ENCODE measurements at places on chromosomes 3 and 15. TPM values are rescaled to one million over a fixed set of nuclear protein-coding genes. Genes with fewer than 3 reads are reported as not detected.

GRCh38 chr3:110814170-110815007 is 257.2 kb upstream of the NECTIN3 start:
- DNase-seq, result no peak

DNA sequence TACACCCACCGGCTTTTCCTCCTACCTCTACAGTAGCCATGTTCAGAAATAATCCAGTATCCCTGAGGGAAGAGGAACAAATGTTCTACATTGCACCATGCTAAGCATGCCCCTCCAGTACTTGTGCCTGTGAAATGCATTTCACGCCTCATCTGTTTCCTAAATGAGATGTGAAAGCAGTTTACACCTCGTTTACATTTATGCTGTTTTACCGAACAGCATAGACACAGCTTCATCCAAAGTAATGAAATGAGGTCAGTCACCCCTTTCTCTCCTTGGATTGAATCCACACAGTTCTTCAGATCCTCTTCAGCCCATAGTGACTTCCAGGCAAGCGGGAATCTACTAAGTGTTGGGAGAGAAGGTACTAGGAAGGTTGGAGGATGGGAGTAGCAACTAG is 514.3 kb downstream of the PDCD6IP start:
- DNase-seq, result no peak

DNA sequence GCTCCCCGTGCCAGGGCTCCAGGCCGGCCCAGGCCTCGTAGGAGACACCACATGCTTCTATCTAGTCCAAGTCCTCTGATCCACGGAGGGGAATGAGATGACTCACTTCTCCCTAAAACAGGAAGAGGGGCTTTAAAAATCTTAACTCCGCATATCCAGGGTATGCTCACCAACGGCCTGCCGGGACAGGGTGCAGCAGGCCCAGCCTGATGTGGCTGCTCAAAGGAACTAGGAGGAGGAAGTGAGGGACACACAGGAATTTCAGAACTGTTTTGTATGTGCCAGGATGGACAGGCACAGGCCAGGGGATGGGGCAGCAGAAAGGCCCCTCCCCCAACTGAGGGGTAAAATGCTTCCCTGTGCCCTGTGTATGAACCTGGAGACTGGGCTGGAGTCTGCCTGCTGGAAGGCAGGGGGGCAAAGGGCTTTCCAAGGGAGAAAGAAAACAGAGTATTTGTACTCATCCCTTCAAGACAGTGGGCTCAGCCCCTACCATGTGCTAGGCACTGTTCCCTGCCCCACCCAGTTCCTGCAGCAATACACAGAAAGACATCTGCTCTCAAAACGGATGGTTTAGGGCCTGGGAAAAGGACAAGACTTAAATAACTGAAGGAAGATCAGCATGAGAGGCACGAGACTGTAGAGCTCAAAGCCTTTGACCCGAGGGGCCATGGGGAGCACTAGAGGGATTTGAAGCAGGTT is 22.1 kb downstream of the CHDH start:
- no peak for DNase-seq

GRCh38 chr15:96342406-96343112 is 12.1 kb downstream of the NR2F2 start:
- no peak for DNase-seq

DNA sequence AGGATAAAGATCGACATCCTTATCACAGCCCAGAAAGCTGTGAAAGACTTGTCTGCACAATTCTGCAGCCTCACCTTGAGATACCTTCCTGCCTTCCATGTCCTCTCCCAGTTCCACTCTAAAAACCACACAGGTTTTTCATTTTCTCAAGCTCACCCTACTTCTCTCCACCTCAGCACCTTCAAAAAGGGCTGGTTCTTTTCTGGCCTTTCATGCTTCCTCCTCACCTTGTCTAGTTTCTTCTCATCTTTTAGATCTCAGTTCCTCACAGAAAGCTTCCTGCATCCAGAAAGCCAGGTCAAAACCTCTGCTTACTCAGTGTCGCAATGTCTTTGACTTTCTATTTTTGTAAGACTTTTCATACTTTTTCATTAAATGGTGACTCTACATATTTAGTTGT is 140.2 kb upstream of the STT3B start:
- DNase-seq, result no peak

DNA sequence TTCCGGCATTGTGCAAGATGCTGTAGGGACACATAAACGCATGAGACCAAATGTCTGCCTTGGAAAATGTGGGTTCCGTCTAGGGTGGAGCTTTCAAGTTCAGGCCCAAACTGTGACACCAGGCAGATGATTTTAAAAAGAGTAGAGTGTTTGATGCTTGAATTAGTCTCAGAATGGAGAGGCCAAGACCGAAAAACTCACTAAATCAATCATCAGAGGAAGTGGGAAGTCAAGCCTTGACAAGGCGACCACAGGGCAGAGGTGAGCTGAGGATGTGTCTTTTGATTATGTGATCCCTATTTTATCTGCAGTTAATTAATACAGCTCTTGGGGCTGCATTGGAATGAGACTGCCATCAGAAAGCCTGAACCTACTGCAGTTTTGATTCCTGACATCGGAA is 275.4 kb downstream of the ABHD5 start:
- DNase-seq, result no peak

- no peak for DNase-seq
Measured at GRCh38 chr3:55480911-55481743, 6.0 kb downstream of the WNT5A start.

EPHB3 gene
- polyA plus RNA-seq, result 35.0 TPM

- DNase-seq, result no peak
Measured at GRCh38 chr3:55484191-55484689, 2.9 kb downstream of the WNT5A start.

DNA sequence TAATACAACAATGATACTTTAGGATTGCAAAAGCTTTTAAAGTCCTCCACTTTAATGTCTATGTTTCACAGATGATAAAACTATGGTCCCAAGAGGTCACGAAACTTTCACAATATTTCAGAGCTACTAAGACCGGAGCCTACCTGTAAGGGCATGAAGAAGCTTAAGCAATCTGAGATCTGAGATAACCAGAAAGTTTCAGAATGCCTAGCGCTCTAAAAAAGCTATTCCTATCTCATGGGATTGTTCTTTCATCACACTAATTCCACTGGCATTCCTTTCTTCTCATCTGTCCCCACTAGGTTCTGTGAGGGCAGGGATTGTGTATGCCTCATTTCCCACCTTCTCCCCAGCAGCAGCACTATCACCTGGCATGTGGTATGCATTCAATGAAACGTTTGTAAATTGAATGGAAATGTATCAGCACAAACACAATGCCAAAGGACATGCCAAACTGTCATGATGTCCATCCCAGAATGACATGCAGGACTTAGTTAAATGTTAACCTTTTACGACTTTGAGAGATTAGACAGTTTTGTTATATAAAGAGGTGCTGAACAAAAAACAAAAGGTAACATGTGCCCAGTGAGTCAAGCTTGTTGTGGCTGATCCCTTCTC is 104.7 kb upstream of the NR2F2 start:
- no peak for DNase-seq

DNA sequence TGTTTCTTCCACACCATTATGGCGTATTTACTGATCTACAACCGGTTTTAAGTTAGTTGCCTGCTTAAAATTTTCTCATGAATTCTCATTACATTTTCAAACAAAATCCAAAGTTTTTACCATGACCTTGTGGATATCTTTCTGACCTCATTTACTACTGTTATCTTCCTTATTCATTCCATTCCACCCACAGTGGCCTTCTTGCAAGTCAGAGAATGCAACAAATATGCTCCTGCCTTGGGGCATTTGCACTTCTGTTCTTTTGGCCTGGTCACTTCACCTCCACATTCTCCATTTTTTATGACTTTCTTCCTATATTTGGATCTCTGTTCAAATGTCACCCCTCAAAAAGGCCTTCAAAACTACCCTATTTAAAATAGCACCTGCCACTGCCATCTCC is 8.8 kb upstream of the SLC15A2 start:
- DNase-seq, result no peak

DNA sequence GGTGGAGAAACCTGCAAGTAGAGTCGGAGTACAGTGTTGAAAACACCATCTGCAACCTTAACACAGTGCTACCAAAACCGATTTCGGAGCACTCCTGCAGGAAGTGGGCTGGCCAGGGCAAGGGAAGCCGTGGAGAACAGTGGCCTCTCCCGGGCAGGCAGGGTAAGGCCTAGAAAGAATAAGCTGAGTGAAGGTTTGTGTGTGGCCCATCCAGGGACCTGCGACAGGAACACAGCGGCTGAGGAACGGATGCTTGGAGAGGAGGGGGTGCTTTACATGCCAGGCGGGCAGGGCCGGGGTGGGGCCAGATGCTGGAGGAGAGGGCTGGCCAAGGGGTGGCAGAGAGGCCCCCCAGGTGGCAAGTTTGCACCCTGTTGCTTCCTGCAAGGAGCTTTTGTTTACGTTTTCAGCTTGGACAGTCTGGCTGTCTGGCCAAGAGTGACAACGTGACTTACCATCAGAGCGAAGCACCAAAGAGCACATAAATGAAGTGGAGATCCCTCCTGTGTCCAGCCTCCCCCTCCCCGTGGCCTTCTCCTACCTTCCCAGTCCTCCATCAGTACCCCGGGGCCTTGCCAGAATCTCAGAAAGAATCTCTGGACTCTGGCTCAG is 156.5 kb downstream of the PGPEP1L start:
- peak; percentile 71 for DNase-seq

GRCh38 chr3:191070201-191070600 is 128.8 kb upstream of the OSTN start:
- no peak for DNase-seq

DNA sequence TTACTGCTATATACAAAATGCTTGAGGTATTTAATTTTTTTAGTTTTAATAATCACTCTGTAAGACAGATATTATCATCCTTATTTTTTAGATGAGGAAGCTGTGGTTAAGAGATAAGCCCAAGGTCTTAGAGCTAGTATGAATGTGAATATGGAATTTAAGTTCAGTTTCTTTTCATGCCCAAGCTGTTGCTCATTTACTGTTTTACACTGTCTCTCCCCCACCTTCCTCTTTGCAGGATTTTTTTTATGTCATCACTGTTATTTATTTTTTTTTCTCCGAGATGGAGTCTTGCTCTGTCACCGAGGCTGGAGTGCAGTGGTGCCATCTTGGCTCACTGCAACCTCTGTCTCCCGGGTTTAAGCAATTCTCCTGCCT is 22.5 kb downstream of the MAP2K5 start:
- no peak for DNase-seq

- DNase-seq, result no peak
Measured at GRCh38 chr3:71228156-71228866, 355.2 kb downstream of the FOXP1 start.

FAM3D gene
- polyA plus RNA-seq, result 1.8 TPM

DNA sequence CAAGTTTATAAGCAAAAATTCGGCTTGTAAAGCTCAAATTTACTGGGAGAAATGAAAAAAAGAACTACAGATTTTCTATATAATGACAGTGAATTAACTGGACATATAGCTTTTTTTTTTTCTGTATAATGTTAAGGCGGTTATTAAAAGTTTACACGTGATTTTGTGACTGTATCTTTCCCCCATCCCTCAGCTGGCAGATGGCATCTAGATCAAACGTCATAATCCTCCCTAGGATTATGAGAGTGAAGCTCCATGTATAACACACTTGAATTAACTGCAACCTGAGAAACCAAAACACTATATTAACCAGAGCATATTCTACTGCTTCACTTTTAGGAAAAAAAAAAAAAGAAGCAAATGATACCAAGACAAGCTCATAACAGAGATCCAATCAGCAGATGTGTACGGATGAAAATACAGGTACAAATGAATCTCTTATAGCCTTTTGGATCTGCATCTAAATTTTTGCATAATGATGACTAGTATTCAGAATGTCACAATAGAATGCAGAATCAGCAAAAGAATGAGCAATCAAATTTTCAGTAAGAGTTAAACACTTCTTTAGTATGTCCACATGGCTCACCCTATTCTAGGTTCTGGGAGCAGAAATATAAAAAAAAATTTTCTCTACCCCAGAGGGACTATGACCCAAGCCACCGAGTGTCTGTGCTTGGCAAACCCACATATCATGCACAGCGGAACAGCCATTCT is 12.4 kb downstream of the MOBP start:
- DNase-seq, result no peak

- DNase-seq, result no peak
Measured at GRCh38 chr15:98586066-98586465, 62.3 kb upstream of the IGF1R start.

- DNase-seq, result no peak
Measured at GRCh38 chr3:61356685-61357084, 105.4 kb upstream of the FHIT start.

GPR62 gene
- 0.30 TPM for polyA plus RNA-seq

DNA sequence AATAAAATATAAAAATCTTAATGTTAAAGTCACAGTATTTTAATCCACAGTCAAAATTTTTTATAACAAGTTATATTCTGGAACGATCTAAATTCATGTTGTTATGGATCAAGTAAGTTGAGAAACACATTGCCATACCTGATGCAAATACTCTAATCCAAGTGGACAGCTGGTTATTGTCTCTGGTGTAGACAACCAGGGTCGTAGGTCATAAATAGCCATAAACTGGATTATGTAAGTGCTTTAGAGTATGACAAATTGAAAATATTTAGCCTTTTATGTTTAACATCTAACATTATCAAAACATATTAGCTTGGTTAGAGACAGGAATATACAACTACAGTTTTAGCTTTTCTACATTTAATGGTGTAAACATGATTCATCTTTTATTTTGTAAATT is 53.0 kb downstream of the PLSCR2 start:
- peak; percentile 12 for DNase-seq

DNA sequence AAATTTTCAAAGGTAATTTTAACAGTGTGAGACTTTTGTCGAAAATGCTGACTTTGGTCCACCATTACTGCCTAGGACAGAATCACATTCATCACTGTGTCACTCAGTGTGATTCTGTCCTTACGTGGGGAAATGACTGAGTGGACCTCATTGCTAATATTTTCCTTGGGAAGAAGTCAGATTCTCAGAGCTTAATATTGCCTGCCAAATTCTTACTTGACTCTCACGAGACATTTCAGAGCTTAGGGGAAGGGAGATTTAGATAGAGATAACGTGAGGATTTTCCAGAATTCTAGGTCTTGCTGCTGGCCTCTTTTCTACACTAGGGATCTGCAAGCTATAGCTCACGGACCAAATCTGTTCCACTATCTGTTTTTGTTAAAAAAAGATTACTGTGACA is 270.4 kb downstream of the SUCLG2 start:
- no peak for DNase-seq

Data from right renal pelvis (tissue), 4 donors.